ENCODE measurements at places on chromosomes 4 and X. TPM values are rescaled to one million over a fixed set of nuclear protein-coding genes. Genes with fewer than 3 reads are reported as not detected.

DNA sequence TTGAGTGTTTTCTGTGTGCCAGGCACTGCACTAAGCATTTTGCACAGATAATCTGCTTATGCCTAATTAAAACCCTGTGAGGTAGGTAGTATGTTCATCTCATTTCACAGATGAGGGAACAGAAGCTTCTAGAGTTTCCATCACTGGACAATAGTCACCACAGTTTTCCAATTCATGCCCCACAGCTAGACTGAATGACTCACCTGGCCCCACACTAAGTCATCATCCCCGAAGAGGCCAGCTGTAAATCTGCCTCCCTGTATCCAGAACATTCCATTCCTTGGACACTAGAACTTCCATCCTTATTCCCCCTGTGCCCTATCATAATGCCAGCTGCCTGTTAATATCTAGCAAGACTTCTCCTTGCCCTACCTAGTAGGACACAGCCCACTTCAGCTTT lies 40.9 kb upstream of the NYX start:
- DNase-seq: no peak

Gene USP17L21
- total RNA-seq: not detected

Gene FGF2
- not detected for total RNA-seq

DNA sequence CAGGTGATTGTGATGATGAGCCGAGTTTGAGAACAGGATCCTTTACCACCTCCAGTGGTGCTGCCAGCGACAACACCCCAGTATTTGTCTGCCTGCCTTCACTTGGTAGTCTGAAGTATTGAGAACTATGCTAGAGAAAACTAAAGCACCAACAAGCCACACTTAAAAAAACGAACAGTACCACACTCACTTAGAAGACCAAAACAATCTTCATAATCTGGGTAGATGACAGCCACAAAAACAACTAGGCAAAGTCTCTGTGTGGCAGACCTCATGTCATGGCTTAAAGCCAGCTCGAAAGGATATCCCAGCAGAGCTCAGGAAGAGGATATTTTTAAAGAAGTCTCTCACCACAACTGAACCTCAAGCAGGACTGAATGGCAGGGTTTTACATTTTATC lies 236.0 kb downstream of the GPC3 start:
- DNase-seq: no peak

DNA sequence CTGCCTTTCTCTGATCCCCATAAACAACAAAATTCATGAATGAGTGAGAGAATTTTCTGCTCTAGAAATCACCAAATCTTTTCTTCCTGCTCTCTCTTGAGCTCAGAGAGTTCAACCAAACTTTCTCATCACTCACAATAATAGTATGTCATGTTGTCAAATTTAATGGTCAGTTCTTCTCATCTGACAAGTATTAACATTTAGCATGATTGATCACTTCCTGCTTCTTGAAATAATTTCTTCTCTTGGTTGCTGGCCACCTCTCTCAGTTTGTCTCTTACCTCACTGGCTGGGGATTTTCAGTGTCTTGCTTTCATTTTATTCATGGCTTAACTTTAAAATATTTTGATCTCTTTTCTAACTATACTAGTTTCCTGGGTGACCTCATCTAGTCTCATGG lies 25.5 kb upstream of the FGF5 start:
- DNase-seq: no peak

DNA sequence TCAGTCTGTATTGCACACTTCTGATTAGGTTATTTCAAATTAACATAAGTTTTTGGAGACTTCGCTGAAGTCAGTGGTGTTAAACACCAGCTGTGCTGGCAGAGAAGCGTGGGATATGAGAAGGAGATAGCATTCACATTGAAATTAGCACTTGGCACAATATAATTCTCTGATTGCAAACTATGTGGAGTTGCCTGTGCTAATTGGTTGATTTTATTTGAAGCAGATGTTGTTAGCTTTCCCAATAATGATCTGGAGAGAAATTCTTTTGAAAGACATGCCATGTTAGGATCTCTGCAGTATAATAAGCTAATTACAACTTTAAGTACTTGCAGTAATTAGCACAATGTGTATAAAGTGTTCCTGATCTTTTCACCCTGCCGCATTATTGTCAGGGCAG lies 367.4 kb upstream of the ARX start:
- DNase-seq: no peak

- no peak for DNase-seq
Observed at GRCh38 chr4:1126506-1126905, 13.1 kb upstream of the RNF212 start.

- DNase-seq: no peak
Observed at GRCh38 chr4:6658597-6659075, 18.2 kb downstream of the MRFAP1 start.

Gene ASB12
- total RNA-seq: 0.41 TPM

DNA sequence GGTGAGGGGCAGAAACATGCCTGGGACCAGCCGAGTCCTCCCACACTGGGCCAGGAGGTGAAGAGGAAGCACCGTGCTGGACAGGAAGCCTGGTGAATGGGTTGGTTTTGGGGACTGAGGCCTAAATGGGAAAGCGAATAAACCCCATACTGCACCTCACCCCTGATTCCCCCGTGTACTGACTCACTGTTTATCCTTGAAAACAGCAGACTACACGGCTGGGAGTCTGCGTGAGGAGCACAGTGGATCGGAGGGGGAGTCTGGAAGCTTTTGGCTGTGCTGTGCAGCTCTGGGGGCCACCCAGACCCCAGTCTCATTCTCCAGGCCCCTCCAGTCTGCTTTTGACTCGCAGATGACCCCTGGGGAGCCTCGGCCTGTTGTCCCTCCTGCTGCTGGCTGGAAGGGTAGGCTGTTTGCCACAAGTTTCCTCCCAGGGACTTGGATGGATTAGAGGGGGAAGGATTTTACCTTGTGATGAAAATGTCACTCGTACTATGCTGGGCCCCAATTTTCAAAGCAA lies 90.0 kb downstream of the PSAPL1 start:
- no peak for DNase-seq

GRCh38 chr4:71564775-71565174 lies 219.1 kb downstream of the GC start:
- no peak for DNase-seq

GRCh38 chr4:78799551-78800495 lies 23.7 kb downstream of the BMP2K start:
- DNase-seq: no peak

GRCh38 chr4:7104366-7105031 lies 36.6 kb upstream of the GRPEL1 start:
- DNase-seq: no peak
